HepG2 (cell line): ENCODE measurements at places on chromosomes 5 and 9.

DNA sequence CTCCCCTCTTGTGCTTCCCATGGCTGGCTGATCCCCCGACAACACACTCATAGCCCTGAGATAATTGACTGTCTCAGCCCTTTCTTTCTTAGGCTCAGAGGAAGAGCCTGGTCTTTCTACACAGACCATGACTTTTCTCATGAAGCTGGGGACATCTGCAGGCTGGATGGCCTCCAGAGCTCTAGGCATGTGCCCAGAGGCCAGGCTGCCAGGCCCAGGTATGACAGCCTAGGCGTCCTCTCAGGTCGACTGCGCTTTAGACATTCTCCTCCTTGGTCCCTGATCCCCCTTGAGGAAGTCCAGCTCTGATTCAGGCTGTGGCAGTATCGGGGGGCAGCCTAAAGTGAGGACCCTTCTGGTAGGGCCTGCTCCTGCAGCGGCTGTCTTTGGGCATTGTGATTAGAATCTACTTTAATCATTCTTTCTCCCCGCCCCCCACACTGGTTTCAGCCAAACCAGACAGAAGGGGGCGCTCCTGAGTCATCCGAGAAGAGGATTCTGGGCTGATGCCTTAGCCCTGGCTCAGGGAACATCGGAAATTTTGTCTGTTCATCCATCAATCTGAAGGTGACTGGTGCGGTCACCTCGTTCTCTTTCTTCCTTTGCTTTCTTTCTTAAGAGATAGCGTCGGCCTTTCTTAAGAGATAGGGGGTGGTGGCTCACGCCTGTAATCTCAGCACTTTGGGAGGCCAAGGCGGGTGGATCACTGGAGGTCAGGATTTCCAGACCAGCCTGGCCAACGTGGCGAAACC, 66.5 kb upstream of the HSPA9 start:
- DNase-seq: peak; percentile 50

DNA sequence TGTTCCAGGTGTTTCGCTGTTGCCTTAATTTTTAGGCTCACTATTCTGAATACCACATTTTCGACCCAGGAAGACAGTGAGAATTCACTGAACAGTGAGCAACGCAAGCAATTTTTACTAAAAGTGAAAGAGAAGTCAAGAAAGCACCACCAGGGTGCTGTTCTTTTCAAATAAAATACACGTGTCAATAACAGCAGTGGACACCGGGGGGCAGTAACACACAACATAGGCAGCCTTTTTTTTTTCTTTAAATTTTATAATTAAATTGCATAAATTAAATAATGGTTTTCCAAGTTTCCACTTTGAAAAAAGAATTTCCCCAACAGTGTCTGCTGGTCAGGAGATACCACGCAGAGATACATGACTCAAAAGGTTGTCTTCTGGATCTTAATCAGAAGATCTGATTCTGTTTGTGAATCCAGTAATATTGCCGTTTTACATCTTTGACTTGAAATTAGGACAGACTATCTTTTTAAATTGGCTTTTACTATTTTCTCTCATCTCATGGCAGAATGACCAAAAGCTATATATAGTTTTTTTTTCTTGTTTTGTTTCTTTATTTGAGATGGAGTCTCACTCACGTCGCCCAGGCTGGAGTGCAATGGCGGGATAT, 47.1 kb upstream of the SH3GL2 start:
- peak; percentile 32 for DNase-seq

- no peak for DNase-seq
Observed at GRCh38 chr5:174272671-174273070, 227.2 kb downstream of the NSG2 start.

DNA sequence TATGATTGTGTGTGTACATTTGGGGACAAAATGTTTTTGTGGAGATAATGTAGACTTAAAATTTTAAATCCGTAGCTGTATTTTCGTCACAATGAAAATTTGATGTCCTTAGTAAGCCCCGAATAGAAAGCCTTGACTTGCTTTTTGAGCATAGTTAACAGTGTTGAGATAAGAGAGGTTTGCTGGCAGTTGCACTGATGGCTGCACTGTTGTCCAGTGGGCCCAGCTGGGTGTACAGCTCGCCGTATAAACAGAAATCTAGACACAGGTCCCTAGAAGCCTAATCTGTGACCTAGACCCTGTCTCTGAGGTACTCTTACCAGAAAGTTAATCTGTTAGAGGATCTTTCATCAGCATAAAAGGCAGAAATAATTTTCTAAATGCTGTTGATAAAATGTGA, 271.3 kb upstream of the DMRT1 start:
- DNase-seq: no peak

- DNase-seq: no peak
Observed at GRCh38 chr9:106798016-106798799, 64.8 kb upstream of the ZNF462 start.

GRCh38 chr9:71921190-71921814, 9.9 kb downstream of the C9orf85 start:
- DNase-seq: no peak

GRCh38 chr5:151684690-151685361, 1.9 kb downstream of the SPARC start:
- DNase-seq: no peak

- DNase-seq: no peak
Observed at GRCh38 chr9:15553528-15553898, 670 bp downstream of the CCDC171 start.

GRCh38 chr5:54632131-54632701, 114.7 kb downstream of the SNX18 start:
- DNase-seq: no peak

GRCh38 chr5:134794082-134794481, 35.5 kb downstream of the DDX46 start:
- no peak for DNase-seq

- peak; percentile 30 for DNase-seq
Observed at GRCh38 chr5:62720031-62720441, 141.4 kb downstream of the LRRC70 start.

DNA sequence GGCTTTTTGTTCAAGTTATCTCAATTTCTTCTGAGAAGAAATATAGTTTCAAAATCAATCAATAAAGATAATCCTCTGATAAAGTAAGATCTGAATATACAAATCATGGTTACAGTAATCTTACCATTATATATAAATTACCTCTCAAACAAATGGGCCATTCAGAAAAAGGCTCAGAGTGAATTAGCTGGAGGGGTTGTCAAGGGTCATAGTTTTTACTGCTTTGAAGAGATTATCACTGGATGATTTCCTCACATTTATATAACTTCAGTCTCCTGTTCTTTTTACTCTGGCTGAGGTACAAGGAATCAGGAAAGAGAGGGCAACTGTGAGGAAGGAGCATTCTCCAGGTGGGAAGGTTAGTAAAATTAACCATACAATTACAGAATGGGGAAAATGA, 148.6 kb upstream of the ELL2 start:
- DNase-seq: peak; percentile 34

GRCh38 chr9:94885854-94886447, 159.5 kb downstream of the AOPEP start:
- no peak for DNase-seq

DNA sequence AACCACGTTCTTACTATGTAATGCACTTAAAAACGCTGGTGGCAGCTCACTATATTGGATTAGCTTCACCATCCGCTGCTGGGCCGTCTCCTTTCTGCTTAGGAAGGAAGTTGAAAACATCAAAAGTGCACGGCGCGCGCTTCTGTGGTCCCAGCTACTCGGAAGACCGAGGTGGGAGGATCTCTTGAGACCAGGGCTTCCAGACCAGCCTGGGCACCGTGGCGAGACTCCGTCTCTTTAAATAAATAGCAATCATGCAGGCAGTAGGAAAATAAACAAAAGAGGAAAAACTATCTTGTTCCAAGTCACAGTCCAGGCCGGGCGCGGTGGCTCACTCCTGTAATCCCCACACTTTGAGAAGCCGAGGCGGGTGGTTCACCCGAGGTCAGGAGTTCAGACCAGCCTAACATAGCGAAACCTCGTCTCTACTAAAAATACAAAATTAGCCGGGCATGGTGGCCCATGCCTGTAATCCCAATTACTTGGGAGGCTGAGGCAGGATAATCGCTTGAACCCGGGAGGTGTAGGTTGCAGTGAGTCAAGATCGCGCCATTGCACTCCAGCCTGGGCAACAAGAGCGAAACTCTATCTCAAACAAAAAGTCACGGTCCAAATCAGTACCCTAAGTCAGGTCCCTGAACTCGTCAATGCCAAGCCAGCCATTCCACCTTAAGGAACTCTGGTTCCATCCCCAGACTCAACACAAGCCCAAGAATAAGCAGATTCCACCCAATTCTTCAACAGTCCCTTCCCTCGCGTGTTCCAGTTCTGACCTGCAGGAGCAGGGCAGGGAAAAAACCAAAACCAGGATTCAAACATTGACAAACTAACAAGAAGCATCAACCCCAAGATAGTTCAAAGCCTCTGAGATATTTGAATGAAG, 1.0 kb upstream of the GOLGA1 start:
- DNase-seq: peak; percentile 29

DNA sequence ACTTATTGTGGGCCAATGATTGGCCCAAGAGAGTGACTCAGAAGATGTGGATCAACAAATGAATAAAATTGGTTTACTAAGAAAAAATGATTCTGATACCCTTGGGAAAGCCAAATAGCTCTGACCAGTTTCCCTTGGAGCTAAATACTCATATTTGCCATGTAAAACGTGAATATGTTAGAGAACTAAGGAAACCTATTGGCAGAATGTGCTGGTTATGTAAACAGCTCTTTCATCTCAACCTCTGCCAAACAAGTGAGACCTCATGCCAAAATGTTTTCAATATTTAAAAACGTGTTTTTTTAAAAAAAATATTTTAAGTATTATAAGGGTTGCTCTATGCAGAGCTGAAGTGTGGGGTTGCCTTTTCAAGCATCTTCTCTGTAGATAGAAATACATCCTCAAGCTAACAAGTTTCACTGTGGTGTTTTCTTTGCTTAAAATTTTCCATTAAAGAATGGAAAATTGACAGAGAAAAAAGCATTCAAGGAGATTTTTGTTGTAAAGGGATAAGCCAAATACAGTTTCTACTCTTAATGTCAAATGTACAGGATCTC, 186.9 kb upstream of the TUT7 start:
- DNase-seq: no peak

GRCh38 chr5:154593071-154593470, 115.0 kb upstream of the HAND1 start:
- DNase-seq: no peak

GRCh38 chr5:171499611-171500010, 80.2 kb downstream of the FGF18 start:
- no peak for DNase-seq

- DNase-seq: no peak
Observed at GRCh38 chr9:20564650-20565049, 57.6 kb downstream of the MLLT3 start.

GRCh38 chr5:43190755-43191603, 1.0 kb upstream of the NIM1K start:
- no peak for DNase-seq

- no peak for DNase-seq
Observed at GRCh38 chr5:54643685-54644106, 126.1 kb downstream of the SNX18 start.

DNA sequence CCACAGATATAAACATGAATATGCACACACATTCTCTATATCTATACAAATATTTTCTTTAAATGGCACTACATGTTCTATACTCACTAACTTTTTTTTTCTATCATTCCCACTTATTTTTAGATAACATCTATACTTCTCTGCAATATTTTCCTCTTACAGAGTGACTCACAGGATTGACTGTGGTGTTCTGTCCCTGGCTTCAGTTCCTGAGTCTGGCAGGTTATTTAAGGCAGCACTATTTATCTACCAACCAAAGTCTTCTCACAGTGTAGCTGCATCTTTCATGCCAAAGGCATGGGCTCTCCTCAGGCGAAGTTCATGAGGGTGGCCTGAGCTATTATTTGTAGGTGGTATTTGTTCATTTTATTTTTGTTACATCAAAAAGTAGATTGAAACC, 409.0 kb downstream of the PRR16 start:
- no peak for DNase-seq

DNA sequence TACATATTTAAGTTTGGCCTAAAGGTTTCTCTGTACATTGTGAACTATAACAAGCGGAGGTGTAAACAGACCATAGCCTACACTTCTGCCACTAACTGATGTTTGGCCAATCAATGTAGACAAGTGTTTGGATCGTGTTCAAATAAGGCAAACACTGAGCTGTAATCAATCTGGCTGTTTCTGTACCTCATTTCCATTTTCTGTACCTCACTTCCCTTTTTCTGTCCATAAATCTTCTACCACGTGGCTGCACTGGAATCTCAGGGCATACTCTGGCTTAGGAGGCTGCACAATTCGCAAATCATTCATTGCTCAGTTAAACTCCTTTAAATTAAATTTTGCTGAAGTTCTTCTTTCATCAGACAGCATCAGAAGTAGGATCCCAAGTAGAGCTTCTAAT, 140.9 kb downstream of the SLC25A46 start:
- no peak for DNase-seq

- peak; percentile 65 for DNase-seq
Observed at GRCh38 chr9:109401169-109401989, 80.5 kb upstream of the EPB41L4B start.

DNA sequence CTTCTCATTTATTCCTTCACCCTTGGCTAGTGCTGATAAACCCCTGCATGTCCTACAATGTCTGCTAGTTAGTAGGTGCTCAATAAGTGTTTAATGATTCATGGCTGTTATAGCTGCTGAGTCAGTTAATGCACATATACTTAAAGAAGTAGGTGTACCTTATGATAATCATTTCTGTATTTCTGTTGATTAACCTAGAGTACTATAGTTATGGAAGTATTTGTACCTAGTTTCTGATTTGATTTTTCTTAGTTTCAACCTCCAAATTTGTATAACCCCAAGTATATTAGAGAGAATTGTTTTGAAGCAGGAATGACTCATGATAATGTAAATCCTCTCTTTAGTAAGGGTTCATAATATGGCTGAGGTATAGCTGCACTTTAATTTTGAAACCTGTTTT, 8.9 kb downstream of the SMAD5 start:
- DNase-seq: no peak

DNA sequence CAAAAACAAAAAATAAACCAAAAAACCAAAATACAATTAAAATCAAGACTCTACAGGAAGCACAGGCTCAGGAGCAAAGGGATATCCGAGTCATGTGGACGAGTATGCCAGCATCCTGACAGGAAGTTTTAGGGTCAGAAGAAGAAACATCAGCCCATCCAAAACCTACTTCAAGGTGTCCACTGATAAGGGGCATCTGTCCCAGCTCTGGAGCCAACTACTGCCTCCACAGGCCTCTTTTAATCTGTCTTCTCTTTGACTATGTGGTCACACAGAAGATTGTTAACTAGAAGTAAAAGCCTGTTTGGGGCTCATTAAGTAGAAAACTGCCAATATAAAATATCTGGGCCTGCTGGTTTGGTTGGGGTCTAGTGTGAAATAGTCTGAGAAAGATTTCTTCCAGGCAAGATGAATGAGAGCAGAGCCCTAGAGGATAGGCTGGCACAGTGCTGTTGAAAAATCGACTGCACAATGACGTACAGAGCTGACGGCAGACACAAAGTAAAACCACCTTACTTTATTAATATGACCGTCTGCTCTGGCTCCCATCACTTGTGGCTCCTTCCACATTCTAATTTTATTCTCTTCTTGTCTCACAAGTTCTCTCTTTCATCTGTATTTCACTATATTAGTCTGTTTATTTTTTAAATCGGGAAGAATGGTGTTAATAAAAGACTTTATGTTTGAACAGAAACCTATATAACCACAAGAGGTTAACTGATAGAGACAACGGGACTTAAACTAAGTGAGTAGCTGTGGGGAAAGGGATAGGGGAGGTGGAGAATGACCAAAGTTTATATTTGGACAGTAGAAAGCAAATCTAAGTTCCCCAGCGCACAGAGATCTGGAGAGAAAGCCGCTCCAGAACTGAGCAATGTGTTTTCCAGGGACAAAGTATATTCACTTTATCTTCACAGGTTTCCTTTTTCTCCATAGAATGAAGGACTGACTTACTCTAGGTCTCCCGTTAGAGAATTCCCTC, 22.9 kb upstream of the MSH3 start:
- DNase-seq: peak; percentile 86

GRCh38 chr9:7402334-7403027, 397.1 kb downstream of the DMAC1 start:
- DNase-seq: no peak
